ENCODE measurements at places on chromosomes 12 and 14. TPM values are rescaled to one million over a fixed set of nuclear protein-coding genes. Genes with fewer than 3 reads are reported as not detected.

GRCh38 chr12:26896913-26897312 lies 40.9 kb downstream of the INTS13 start:
- DNase-seq = no peak

DNA sequence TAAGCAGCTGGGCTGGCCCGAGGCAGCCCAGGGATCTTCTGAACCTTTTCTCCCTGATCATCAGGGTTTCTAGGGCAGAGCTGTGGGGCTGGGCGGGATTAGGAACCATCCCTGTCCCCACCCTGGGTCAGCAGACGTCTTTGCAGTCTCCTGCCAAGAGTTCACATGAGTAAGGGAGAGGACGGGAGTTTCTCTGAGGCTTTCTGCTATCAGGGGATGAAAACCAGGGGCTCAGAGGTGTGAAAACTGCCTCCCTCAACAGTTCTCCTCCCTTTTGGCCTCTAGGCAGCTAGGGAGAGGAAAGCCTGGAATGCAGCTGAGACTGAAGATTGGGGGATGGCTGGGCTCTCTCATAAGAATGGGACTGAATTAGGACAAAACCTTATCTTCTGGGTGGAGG lies 7.9 kb downstream of the ZNF385A start:
- DNase-seq = no peak

The OR6C4 gene
- not detected for total RNA-seq

The NPFF gene
- not detected for total RNA-seq

The ST8SIA1 gene
- total RNA-seq = 1.0 TPM

The SIX6 gene
- not detected for total RNA-seq

The INHBC gene
- not detected for total RNA-seq

The OTOGL gene
- total RNA-seq = not detected

DNA sequence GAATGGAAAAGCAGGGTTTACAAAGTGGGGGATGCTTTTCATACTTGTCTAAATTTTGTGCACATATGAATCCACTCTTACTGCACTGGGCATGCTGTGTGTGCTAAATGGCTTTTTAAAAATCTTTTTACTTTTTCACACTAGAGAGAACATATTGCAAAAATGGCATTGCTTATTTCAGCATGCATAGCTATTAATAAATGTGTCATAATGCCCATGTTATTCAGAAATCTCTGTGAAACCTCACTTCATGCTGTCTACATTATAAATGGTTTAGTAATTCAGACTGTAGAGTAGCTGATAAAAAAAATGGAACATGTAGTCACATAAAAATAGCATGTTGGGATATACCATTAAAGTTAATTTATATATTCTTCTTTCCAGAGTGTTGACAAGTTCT lies 593.8 kb downstream of the RPL10L start:
- no peak for DNase-seq

GRCh38 chr12:70508178-70508577 lies 129.1 kb downstream of the PTPRB start:
- peak; percentile 31 for DNase-seq

The LRRC10 gene
- total RNA-seq = not detected

- no peak for DNase-seq
These were observed 214.6 kb upstream of the TMEM132C start for GRCh38 chr12:128052331-128052730.

GRCh38 chr12:47088021-47088944 lies 8.5 kb upstream of the AMIGO2 start:
- DNase-seq = no peak

GRCh38 chr14:87133073-87133801 lies 859.7 kb downstream of the GALC start:
- peak; percentile 85 for DNase-seq

DNA sequence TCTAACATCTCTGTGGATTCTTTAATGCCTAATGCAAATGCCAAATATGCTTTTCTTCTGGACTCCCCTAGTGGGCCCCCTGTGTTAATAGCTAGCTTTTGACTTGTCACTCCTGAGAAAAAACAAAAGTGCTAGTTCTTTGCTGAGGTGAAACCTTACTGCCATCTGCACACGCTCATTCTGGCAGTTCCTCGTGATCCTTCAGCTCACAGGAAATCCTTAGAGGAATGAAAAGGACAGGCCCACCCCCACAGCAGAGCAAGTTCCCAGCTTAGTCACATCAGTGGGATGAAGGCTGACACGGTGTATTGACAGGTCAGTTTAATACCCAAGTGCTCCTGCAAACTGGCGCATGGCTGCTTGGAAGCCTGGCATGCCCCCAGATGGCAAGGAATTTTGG lies 165.1 kb upstream of the ATP2B1 start:
- no peak for DNase-seq

- DNase-seq = no peak
These were observed 159.3 kb downstream of the DACT1 start for GRCh38 chr14:58797010-58797429.

- DNase-seq = no peak
These were observed 95.0 kb downstream of the SYT1 start for GRCh38 chr12:78959556-78959955.

DNA sequence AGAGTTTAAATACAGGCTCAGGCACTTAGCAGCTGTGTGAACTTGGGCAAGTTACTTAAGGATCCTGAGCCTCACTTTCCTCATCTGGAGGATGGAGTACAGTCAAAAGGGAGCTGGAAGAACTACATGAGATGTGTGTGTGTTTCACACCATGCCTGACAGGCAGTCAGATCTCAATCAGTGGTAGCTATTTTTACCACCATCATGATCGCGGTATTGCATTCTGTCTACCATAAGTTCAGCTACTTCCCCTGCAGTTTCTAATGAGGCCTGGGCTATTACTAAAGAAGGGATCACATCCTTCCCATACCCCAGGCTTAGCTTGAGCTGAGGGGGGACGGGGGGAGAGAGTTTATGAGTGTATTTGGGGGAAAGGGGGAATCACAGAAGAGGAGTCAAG lies 7.0 kb downstream of the AQP6 start:
- DNase-seq = no peak

DNA sequence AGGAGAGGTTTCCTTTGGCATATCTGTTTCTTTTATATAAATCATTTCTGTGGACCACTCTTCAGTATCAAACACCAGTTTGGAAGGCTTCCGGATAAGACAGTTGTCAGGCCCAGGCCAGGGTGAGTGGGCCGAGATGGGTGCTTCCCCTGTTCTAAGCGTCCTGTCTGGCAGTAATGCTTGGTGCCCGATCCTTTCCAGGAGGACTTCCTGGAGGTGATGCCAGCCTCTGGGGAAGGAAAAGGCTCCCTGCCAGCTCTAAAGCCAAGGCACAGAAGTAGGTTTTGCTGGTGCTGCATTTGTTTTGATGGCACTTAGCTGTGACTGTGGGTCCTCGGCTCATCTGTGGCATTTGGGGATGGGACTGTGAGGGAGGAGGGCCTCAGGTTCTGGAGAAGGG lies 124.4 kb upstream of the RTL1 start:
- DNase-seq = no peak

- no peak for DNase-seq
These were observed 109.2 kb upstream of the FUT8 start for GRCh38 chr14:65303190-65303898.

DNA sequence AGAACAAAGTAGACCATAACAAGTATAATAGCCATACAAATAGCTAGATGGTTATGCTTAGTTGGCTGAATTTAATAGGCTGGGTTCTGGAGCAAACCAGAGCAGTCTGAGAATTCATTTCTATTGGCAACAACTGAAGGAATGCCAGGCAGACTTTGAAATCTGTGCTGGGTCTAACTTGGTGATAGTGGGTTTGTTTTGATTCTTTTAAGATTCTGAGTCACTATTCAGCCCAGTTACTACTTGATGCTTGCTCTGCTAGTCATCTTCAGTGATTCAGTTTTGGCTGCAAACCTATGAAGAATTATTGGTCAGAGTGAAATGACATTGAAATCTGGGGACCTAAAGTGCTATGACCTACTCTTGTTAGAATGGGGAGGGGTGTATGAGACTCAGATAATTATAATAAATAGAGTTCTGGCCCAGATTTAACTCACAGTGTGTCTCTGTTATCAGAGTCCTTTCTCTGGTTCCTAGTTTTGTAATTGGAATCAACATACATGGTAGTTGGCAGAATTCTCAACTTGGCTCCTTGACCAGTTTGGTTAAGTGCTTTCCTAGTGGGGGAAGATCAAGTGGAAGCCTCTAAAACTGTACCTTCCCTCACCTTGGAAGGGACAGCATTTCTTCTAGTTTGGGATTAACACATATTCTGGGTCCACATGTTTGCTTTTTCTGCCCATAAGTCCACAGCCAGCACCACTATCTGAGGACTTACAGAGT lies 43.5 kb downstream of the MNAT1 start:
- DNase-seq = peak; percentile 52

The CTDSP2 gene
- 53.1 TPM for total RNA-seq

DNA sequence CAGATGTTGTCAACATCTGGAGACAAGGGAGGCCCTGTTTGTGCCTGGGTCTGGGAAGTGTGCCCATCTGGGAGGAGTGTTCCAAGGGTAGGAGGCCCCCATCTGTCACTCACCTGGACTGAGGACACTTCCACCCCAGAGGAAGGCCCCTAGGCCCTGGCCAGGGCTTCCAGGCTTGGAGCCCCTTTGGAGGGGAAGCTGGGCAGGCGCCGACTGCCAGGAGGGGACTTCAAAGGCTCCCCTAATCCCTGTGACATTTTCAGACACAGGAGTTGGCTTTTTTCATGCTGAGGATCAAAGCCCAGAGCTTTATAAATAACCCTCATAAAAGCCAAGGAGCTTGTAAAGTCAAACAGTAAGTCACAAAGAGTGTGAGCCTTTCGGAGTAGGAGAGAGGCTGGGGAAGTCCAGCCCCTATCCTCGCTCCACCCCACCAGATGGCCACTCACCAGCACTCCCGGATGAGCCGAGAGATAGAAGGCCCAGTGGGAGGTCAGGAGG lies 17.6 kb upstream of the FAM222A start:
- DNase-seq = no peak

The BDKRB2 gene
- under 0.01 TPM for total RNA-seq

The ANO4 gene
- 0.86 TPM for total RNA-seq

GRCh38 chr12:123057513-123058265 lies 77.2 kb downstream of the ARL6IP4 start:
- DNase-seq = no peak

The SCNN1A gene
- 52.2 TPM for total RNA-seq

The PTHLH gene
- 0.81 TPM for total RNA-seq

- no peak for DNase-seq
These were observed 15.4 kb upstream of the CARMIL3 start for GRCh38 chr14:24036169-24036962.

GRCh38 chr12:76216585-76217472 lies 131.4 kb downstream of the BBS10 start:
- no peak for DNase-seq

DNA sequence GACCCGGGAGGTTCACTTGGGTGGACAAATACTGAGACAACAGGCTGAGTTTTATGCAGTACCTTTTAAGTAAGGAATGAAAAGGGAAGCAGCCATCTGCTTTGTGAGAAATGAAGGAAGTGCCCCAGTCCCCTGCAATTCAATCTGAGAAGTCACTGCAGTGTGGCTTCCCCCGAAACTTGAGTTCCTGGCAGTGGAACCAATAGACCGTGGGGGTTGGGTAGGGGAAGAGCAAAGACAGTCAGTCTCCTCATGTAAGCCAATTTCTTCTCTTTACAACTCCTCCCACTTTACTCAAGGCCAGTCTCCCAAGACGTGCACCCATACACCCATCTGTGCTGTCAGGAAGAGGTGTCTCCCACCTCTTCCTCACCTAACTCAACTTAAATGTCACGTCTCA lies 206.5 kb downstream of the BCAT1 start:
- no peak for DNase-seq

The ZBTB42 gene
- total RNA-seq = 7.8 TPM

DNA sequence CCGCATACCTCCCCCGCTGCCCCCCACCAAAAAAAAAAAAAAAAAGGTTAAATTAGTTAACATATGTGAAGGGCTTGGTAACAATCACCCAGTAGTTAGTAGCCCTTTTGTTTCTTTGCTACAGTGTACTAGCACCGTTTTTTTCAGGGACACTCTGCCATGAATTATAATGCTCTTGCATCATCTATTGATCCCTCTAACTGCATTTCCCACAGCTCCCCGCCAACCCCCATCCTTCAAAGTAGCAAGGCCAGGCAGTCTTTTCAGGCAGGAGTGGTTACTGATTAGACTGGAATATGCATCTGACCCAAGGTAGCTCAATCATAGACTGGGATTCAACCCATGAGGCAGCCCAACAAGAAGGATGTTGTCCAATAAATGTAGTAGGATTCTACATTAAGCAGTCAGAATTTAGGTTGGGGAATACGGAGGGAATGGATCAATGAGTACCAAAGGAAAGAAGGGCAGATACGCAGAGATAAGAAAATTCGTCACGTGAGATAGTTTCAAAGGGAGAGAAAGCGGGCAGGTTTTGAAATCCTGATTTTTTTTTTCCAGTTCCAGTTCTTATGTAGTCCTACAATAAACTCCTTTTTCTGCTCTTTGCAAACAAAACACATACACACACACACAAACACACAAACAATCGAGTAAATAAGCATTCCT lies 39.8 kb upstream of the CRACR2A start:
- DNase-seq = no peak

The HOXC12 gene
- not detected for total RNA-seq

The ACAD10 gene
- 15.6 TPM for total RNA-seq

The CIROP gene
- total RNA-seq = not detected

The GPR137C gene
- 1.1 TPM for total RNA-seq

DNA sequence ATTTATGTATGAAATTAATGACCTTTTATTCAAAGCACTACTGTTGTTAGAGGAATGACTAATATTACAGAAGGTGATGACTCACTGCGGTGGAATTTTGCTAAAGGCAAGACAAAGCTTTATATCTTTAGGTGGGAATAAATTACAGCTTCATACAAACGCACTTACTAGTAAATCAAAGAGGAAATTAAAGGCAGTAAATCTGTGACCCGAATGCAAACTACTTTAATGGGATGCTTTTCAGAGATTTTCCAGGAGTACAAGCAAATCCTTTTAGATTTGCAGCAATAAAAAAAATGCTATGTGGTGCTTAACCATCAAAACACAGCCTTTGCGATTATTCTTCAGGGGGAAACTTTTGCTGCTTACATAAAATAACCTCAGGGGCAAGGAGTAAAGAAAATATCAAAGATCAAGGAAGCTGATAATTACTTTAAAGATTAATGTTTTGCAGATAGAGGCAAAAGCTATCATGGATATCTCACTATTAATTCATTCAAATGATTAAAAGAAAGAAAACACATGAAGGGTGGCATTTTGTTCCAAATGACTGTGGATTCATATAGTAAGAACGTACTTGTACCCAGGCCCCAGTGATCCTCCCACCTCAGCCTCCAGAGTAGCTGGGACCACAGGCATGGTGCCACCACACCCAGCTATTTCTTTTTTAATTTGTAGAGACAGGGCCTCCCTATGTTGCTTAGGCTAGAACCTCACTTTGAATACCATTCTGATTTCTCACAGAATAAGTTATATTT lies 98.9 kb downstream of the DENND5B start:
- DNase-seq = peak; percentile 75

DNA sequence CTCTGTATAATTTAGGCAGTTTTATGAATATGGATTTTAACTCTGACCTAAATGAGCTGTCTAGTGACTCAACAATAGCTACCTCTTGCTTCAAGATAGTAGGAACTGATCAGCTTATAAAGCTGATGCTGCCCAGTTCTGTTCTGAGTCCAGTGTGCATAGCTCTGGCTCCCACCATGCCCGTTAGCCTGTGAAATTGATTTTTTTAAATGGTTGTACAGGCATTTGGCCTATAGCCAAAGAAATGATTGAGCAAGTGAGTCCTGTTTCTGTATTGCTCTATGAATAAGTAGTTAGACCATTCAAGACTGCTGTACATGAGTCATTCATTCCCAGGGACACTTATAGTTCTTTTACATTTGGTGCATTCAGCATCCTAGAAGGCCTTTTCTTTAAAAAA lies 36.4 kb downstream of the SAMD4A start:
- no peak for DNase-seq

GRCh38 chr12:69566603-69567002 lies 18.7 kb upstream of the CCT2 start:
- DNase-seq = no peak

The PLA2G1B gene
- not detected for total RNA-seq
